ENCODE measurements at places on chromosomes 4 and X.

- peak; percentile 9 for DNase-seq
Measured at GRCh38 chr4:88690355-88690754, 7.3 kb downstream of the NAP1L5 start.

GRCh38 chr4:61320154-61320553 is 120.0 kb downstream of the ADGRL3 start:
- DNase-seq: no peak

DNA sequence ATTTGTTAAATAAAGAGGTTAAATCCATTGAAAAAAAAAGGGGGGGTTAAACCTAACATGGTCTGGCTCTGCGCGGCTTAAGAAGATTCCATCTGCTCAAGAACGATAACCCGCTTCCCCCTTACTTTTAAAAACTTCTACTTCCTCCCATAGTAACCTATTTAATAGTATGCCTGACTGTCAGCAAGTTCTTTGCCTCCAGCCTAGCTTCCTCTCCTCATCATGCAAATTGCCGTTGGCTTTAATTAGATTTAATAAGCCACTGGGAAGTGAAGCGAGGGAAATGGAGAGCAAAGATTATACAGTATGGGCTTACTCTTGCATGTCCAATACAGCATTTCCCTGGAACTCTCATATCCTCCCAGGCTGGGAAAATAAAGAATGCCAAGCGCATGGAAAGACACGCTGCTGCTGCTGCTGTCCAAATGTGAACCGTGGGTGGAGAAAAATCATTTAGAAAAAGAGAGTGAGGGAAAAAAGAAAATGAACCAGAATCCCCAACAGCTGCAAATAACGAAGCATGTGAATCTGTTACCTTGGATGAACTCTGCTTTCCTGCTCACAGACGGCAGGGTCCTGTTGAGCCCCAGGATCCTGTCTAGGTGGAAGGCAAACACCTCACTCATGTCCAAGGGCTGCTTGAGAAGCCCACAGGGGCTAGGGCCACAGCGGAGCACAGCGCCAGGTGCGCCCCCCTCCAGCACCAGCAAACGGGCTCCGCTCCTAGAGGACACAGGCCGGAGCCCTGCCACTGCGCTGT is 2.7 kb downstream of the GASK1B start:
- peak; percentile 65 for DNase-seq

GRCh38 chr4:75254745-75255144 is 259.5 kb downstream of the RCHY1 start:
- no peak for DNase-seq

DNA sequence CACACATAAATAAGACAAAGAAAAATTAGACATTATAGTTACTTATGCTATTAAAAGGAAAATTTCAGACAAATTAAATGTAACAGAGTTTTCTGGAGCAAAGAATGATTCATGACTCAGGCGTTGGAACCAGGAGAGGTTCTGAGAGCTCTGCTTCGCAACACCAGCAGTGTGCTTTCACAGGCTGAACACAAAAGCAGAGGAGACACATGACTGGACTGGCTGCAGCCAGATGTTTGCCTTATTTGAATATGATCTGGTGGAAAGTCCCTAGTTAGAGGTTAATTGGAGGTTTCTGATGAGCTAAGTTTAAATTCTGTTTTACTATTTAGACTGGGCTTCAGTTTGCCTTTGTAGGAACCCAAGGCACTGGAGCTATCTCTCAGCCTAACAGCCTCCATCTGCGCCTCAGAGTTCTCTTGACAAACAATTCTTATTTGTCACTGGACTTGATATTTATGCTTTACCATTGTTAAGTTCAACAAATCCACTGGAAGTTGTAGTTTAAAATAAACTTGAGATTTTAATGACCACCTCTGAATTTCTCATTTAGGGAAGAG is 16.2 kb downstream of the BOD1L1 start:
- no peak for DNase-seq

GRCh38 chr4:75494563-75494962 is 19.6 kb downstream of the RCHY1 start:
- DNase-seq: no peak

DNA sequence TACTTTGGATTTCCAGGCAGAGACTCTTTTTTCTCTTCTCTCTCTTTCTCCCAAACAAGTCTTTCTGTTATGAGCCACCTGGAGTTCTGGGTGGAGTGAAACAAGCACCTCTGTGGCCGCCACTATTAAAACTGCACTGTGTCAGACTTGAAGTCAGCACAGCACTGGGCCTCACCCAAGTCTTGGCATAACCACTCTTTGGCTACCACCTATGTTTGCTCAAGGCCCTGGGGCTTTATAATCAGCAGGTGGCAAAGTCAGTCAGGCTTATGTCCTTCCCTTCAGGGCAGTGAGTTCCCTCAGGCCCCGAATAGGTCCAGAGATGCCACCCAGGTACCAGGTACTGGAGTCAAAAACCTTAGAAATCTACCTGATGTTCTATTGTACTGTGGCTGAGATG is 52.4 kb downstream of the ITIH6 start:
- no peak for DNase-seq

DNA sequence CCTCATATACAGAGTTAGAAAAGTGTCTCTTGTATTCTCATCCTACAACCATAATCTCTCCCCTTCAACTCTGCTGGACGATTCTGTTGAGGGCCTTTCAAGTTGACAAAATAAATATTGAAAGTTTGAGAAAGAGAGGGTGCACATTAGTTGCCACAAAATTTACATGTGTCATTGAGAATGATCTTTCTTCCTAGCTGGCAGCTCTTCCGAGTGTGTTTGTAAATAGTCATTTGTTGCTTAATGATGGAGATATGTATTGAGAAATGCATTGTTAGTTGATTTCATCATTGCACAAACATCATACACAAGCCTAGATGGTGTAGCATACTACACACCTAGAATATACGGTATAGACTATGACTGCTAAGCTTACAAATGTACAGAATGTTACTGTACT is 632.8 kb upstream of the AMOT start:
- DNase-seq: no peak

- peak; percentile 33 for DNase-seq
Measured at GRCh38 chr4:54678826-54679225, 21.1 kb downstream of the KIT start.

DNA sequence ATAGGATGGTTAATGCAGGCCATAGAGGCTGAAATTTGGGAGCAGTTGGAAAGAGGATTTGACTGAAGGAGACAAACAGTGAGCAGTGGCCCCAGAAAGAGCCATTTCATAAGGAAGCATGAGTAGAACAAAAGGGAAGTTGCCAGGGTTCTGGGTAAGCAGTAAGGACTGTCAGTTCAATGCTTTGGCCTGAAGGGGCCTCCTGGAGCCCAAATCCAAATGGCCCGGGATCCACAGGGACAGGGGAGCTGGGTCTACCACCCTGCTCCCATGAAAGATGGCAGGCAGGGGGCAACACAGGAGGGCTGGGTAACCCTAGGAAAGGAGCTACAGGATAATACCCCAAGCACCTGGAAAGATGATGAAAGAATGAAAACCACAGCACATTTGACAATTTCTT is 4.1 kb upstream of the INTS6L start:
- peak; percentile 25 for DNase-seq

Data from hematopoietic multipotent progenitor cell treated with erythropoietin and hydrocortisone succinate and interleukin-3 and kit ligand, for 8 days (in vitro differentiated cells).